ENCODE measurements at places on chromosomes 3 and 15.
A peak's percentile ranks its signal among the peaks of the same experiment; 100 is the strongest.

DNA sequence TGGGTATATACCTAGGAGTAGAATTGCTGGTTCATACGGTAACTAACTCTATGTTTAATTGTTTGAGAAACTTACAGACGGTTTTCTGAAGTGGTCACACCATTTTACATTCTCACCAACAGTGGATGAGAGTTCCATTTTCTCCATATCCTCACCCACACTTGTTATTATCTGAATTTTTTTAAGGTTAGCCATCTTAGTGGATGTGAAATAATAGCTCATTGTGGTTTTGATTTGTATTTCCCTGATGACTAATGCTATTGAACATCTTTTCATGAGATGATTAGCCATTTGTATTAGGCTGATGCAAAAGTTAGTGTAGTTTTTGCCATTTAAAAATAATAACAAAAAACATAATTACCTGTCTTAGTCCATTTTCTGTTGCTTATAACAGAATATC, 18.6 kb downstream of the CSTA start:
- DNase-seq: no peak

DNA sequence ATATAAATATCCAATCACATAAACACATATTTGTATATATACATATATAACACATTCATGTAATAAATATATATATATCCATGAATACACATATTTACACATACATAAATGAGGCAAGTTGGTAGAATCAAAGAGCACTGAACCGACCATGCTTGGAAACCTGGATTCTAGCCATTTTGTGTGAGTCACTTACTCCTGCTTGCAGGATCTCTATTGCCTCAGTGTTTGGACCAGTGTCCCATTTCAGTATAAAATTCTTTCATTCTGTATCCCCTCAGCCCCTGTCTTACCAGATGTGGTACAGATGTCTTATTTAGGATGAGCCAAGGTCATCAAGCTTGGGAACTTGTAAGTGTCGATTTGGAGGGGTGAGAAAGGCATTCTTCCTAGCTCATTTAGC, 391.4 kb upstream of the FRG2C start:
- no peak for DNase-seq

GRCh38 chr3:65984975-65985374, 53.7 kb downstream of the MAGI1 start:
- DNase-seq: no peak

DNA sequence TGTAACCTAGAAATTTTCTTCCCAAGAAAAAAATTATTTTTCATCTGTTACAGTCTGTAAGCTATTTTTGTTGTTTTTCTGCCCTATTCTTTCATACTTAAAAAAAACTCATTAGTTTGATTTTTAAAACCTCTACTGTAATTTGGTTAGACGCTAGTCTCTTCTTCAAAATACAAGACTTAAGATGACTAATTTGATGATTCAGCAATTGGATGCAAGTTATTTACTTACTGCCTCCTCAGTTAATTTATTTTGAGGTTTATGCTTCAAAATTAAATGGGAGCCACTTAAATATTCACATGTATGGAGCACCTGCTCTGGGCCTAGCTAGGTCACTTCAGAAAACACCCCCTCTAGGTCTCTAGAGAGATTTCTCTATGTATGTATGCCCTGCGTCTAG, 132.4 kb downstream of the IQCH start:
- DNase-seq: no peak

- DNase-seq: no peak
Observed at GRCh38 chr3:25182794-25183193, 245.3 kb upstream of the RARB start.

DNA sequence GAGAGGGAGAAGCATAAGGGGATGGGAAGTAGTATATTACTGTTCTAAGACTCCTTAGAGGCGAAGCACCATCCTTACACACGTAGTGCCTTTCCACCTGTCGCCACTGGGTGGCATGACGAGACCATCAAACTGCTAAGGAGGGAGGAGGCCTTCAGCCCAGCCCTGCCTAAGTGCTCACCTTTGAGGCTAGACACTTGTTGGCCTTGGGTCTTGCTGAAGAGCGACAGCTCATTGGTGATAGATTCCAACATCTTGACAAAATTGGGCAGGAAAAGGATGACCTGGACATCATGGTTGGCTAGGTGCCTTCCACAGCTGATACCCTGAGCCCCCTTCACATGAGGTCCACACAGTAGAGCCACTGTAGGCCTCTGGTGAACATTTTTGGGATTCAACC, 19.6 kb downstream of the CLK3 start:
- DNase-seq: peak; percentile 60

DNA sequence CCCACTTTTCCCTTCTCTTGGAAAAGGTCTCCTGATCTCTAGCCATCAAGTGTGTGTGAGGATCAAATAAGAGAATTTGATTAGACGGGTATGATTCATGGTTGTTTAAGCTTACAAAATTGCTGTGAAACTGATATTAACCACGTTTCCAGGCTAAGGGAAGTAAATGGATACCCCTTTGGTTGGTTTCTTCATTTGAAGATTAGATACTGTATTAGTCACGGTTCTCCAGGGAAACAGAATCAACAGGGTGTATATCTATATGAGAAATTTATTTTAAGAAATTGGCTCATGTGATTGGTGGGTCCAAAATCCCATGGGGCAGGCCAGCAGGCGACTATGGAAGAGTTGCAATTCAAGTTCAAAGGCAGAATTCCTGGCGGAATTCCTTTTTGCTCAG, 112.7 kb upstream of the SELENOK start:
- no peak for DNase-seq

- no peak for DNase-seq
Observed at GRCh38 chr3:179961071-179961702, 75.5 kb downstream of the PEX5L start.

GRCh38 chr3:150249779-150250470, 158.2 kb upstream of the TSC22D2 start:
- DNase-seq: no peak

DNA sequence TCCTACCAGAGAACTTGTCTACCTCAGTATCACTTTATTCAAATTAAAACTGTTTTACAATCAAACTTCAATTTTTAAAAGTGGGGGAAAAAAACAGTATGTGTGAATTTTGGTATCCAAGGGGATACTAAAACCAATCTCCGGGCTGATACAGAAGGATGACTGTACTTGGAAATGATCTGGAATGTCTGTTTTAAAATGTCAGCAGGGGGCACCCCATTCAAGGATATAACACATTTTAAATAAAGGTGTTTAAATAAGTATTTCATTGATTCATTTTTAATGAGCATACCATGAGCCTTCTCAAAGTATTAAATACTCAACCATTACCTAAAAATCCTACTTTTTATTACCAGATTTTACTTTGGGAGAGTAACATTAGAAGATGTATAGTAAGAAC, 67.9 kb downstream of the ULK4 start:
- no peak for DNase-seq

DNA sequence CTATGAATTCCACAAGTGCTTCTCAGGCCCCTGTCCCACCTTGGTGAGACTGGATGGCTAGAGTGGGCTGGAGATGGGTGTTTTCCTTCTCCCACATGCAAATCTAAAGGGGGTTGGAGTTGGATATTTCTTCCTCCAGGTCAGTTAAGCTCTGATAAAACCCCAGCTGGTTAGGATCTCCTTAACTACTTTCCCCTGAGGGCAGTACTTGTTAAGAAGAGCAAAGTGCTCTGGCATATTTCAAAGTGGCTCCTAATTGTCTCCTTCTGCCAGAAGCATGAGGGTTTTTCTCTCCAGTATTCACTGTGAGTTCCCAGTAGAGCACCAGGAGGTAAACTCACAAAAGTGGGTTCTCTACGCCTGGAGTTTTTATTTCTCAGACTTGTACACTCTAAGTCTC, 31.4 kb downstream of the COL6A6 start:
- no peak for DNase-seq

DNA sequence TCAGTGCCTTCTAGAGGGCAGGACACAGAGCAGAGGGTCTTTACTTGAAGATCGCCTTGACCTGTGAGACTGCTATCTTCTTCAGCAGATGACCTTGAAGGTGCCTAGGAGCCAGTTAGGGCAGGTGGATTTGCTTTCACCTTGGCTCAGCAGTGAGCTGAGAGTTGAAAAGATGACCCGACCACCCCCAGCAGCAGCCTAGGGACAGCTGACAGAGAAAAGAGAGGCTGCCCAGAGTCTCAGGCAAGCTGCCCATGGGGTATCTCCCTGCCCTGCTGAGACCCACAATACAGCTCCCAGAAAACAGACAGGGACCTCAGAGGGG, 453 bp upstream of the LTF start:
- no peak for DNase-seq

GRCh38 chr3:23495507-23495906, 292.4 kb downstream of the UBE2E2 start:
- DNase-seq: no peak

DNA sequence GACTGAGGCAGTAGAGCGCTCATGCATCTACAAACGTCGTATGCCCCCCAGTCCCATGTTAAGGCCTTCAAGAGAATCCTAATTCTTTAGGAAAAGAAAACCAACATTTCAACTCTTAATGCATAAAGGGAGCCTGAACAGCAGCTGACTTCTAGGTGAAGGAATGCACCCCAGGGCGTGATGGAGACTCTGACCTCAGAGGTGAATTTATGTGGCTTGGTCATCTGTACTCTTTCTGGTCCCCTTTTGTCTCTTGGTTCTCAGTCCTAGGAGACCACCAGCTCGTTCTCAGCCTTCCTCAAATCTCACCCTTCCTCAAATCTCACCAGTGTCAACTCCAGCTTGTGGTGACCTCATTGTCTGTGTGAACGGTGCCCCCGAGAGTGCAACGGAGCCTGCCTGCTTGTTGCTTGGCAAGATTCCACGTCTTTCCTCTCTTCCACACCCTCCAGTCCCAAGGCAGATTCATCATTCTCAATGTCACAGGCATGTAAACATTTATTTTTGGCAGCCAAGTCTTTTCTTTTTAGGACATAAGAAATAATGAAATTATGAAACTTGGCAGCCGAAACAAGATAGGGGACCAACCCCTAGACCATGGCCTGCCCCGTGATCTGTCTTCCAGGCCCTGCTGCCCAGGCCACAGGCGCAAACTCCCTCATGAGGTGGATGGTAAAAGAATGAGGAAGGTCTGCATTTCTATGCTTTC, 166.2 kb downstream of the ADAMTS17 start:
- no peak for DNase-seq

- no peak for DNase-seq
Observed at GRCh38 chr3:54792584-54792983, 135.3 kb downstream of the LRTM1 start.

DNA sequence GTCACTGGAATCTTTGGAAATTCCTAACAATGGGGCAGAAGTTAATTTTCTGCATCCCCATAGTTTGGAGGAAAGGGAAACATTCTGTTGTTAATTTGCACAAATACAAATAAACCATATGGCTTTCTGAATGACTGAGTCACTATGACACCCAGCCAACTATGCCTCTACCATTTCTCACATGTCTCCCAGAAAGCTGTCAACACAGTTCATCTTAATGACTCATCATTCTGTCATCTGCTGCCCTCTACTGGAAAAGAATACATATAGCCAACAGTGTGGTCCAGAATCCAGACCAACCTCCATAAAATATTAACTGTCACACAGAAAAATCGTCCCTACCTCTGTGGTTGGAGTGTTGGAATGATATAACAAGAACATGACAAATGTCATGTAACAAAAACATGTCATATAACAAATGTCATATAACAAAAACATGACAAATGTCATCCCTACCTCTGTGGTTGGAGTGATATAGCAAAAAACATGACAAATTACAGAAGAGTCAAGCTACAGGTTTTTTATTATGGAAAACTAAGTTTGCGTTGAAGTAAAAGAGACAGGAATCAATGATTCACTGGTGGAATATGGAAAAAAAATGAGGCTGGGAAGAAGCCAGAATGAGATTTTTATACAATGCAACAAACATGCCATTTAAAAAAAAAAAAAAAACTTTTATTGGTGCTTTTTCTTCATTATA, 47.7 kb upstream of the GYG1 start:
- DNase-seq: no peak

- DNase-seq: no peak
Observed at GRCh38 chr15:62771234-62771633, 271.3 kb upstream of the TPM1 start.

DNA sequence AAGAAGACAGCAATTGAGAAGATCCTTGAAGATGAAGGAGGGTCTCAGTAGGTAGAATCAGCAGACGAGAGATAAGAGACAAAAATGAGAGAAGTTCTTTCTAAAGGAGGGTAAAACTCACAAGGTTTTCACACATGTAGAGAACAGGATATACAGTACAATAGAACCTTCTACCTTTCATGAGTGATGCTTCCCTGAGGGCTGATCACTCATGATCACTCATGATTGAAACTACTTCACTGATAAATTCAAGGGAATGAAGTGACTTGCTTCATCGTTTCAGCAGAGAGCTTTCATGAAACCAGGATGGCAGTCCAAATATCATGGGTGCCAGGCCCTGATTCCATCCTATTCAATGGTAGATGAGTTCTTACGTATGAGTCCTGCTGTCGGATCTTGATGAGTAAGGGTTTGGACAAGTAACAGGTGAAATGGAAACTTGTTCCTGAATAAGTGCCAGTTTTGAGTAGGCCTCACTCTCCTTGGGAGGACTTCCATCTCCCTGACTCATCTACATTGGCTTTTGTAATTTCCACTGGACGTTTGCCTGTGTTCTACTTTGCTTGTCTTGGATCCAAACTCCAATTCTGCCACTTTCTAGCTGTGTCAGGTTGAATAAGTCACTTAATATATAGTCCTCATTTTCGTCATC, 9.6 kb upstream of the CLDN16 start:
- DNase-seq: no peak

GRCh38 chr3:30587904-30588303, 18.5 kb upstream of the TGFBR2 start:
- DNase-seq: no peak

DNA sequence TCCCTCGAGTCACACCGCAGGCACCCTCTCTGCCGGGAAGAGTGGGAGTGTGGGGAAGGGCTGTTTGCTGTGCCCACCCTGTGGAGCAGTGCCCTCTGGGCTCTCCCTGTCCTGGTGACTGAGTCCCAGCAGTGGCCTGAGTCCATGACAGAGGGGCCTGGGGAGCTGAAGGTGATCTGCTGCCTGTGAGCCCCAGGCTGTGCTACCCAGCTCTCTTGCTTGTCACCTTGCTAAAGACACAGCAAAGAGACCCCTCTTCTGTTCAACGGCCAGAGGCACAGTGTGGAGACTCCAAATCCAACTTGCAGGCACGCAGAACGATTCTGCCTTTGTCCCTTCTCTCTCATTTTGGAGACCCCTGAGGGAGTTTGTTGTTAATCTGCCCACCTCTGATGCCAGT, 232.6 kb downstream of the OPA1 start:
- DNase-seq: no peak

GRCh38 chr3:101085752-101086151, 92.5 kb upstream of the ABI3BP start:
- DNase-seq: no peak

- DNase-seq: no peak
Observed at GRCh38 chr15:68429691-68430470, 2.1 kb downstream of the ITGA11 start.
